ENCODE measurements at places on chromosomes 1 and 21.

- DNase-seq, result peak; percentile 80
Measured at GRCh38 chr1:94617134-94617805, 75.7 kb upstream of the F3 start.

GRCh38 chr1:26237230-26237966 lies 3.4 kb downstream of the CEP85 start:
- DNase-seq, result no peak

DNA sequence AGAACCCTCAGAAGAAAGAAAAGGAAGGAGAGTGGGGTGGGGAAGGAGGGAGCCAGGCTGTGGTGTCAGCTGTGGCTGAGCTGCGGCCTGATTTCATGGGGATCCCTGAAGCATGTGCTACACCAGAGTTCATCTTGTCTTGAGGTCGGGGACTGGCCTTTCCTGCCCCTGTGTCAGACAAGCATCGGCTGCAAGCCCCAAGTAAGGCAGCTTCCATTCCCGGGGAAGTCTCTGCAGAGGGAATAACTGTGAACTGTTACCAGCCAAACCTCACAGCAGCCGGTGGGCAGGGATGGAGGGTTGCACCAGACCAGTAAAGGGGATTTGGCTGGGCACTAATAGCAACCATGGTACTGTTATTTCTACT lies 35.7 kb upstream of the BTG2 start:
- DNase-seq, result no peak

GRCh38 chr1:231613419-231614349 lies 12.9 kb upstream of the DISC1 start:
- no peak for DNase-seq

DNA sequence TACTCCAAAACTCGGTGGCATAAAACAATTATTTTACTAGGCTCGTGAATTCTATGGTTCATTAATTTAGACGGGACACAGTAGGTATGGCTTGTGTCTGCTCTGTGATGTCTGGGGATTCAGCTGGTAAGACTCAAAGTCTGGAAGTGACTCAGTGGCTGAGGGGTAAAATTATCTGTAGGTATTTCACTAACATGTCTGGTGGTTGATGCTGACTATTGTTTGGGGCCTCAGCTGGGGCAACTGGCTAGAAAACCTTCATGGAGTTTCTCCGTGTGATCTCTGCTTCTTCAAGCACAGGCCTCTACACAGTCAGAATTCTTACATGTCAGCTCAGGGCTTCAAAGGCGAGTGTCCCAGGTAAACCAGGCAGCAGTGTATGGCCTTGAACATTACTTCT lies 41.2 kb upstream of the KLF17 start:
- DNase-seq, result no peak

DNA sequence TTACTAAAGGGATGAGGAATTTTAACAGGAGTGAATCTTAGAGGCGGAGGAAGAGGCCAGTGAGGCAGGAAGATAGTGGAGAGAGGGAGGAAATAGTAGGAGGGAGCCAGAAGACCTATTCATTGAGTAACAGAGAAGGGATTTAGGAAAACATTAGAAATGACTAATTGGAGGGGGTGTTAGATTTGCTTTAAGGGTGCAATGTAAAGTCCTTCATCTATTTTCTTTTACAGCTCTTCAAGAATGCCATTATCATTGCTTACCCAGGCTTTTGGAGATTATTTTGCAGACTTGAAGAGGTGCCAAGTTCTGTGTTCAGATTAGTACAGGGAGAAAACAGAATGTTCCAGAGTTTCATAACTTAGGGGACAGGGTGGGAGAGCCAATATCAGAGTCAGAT lies 33.8 kb downstream of the OR10J1 start:
- DNase-seq, result no peak

GRCh38 chr1:29984166-29984861 lies 739.1 kb downstream of the MATN1 start:
- no peak for DNase-seq

GRCh38 chr1:36561361-36561724 lies 78.6 kb upstream of the CSF3R start:
- DNase-seq, result no peak

- peak; percentile 91 for DNase-seq
Measured at GRCh38 chr1:198258491-198258890, 101.7 kb downstream of the NEK7 start.

GRCh38 chr1:20166051-20166450 lies 19.8 kb upstream of the UBXN10 start:
- DNase-seq, result no peak

DNA sequence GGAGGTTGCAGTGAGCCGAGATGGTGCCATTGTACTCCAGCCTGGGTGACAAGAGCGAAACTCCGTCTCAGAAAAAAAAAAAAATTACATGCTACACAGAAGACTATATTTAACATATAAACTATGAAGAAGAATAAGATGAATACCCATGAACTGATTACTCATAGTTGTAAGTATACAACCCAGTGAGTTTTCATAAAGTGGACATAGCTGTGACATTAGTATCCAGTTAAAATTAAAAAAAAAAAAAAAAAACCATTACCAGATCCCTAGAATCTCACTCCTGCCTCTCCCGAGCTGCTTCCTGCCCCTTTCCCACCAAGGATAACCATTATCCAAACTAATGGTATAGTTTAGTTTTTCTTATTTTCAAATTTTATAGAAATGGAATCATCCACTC lies 37.4 kb downstream of the UBE4B start:
- no peak for DNase-seq
